Dermis blood vessel endothelial cell (primary cell): ENCODE measurements at places on chromosomes 3 and 15. TPM values are rescaled to one million over a fixed set of nuclear protein-coding genes. Genes with fewer than 3 reads are reported as not detected.

TJP1 gene
- 122 and 184 TPM in 2 replicates for total RNA-seq

CHRNA7 gene
- 0.34 and 0.79 TPM in 2 replicates for total RNA-seq

C3orf20 gene
- total RNA-seq, result not detected in 2 replicates

NGRN gene
- total RNA-seq, result 68.1 and 92.9 TPM in 2 replicates

LSAMP gene
- total RNA-seq, result not detected in 2 replicates

SNURF gene
- 5.0 and 7.5 TPM in 2 replicates for total RNA-seq

TRH gene
- not detected in 2 replicates for total RNA-seq

CGNL1 gene
- total RNA-seq, result 16.3 and 21.1 TPM in 2 replicates

MCTP2 gene
- 9.0 and 11.9 TPM in 2 replicates for total RNA-seq

DIPK2A gene
- total RNA-seq, result 14.1 and 41.5 TPM in 2 replicates

PP2D1 gene
- not detected in 2 replicates for total RNA-seq
